ENCODE measurements at places on chromosomes 7 and 10. TPM values are rescaled to one million over a fixed set of nuclear protein-coding genes. Genes with fewer than 3 reads are reported as not detected.

GRCh38 chr7:767580-767940 lies 40.5 kb upstream of the PRKAR1B start:
- H3K27me3 ChIP-seq: no peaks in the 10 kb centered on the region
- H3K27ac ChIP-seq: no peak overlapping the region
- H3K4me3 ChIP-seq: no peak overlapping the region
- H3K36me3 ChIP-seq: no peaks in the 10 kb centered on the region

DNA sequence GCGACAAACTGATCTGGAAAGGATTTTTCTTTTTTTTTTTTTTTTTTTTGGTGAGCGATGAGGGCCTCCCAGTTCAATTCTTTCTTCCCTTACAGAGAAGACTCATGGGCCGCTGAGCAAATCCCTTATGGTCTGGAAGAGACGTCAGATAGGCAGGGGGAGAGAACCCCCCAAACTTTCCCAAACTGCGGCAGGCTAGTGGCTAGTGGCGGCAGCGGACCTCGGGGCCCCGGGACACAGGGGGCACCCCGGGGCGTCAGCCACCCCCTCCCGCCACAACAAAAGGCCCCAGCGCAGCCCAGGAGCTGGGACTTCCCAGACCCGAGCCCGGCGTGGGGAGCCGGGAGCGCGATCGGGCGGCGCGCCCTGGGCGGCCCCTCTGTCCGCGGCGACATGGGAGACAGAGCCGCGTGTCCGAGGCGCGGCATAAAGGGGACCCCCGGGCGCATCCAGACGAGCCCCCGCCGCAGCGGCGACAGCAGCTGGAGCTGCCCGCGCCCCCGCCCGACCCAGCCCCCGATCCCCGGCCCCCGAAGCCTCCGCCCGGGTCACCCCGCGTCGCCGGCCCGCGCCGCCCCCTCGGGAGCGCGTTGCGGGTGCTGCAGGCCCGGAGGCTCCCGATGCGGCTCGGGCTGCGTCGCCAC lies 755 bp downstream of the FAM171A1 start:
- H3K4me1 ChIP-seq: peaks cover 8% of the 10 kb centered on the region
- peak overlapping the region; percentile 60 for H3K27ac ChIP-seq
- no peaks in the 10 kb centered on the region for H3K27me3 ChIP-seq
- H3K4me3 ChIP-seq: peak overlapping the region; percentile 94
- peak; percentile 60 for DNase-seq

DNA sequence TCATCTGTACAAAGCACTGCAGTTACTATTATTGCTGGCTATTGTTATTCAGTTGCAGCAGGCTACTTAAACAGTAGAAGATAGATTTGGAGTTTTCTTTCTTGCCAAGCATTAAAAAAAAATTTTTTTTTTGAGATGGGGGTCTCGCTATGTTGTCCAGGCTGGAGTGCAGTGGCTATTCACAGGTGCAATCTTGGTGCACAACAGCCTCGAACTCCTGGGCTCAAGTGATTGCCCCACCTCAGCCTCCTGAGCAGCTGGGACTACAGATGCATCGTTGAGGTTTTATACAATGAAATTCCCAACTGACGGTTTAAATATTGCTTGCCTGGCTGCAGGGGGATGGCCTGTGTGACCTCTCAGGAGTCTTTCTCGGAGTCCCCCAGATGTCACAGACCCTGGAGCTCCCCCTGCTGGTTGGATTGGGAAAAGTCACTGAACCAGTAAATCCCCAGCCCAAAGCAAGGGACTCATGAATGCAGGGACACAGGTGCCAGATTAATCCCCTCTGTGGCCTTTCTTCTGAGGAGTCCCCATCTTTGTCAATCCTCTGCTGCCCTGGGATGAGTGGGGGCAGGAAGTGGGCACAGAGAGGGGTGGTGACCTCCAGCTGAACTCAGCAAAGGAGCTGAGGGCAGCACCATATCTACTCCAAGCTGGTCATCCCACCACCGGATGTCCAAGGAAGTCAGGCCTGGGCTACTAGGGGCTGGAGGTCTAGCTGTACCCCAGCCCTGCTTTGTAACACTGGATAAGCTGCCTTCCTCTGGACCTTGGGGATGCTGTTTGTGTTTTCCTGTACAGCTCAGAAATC lies 149.6 kb downstream of the C10orf105 start:
- no peaks in the 10 kb centered on the region for H3K4me1 ChIP-seq
- no peaks in the 10 kb centered on the region for H3K27me3 ChIP-seq
- H3K36me3 ChIP-seq: no peaks in the 10 kb centered on the region
- peak; percentile 79 for DNase-seq
- no peak overlapping the region for H3K27ac ChIP-seq

DNA sequence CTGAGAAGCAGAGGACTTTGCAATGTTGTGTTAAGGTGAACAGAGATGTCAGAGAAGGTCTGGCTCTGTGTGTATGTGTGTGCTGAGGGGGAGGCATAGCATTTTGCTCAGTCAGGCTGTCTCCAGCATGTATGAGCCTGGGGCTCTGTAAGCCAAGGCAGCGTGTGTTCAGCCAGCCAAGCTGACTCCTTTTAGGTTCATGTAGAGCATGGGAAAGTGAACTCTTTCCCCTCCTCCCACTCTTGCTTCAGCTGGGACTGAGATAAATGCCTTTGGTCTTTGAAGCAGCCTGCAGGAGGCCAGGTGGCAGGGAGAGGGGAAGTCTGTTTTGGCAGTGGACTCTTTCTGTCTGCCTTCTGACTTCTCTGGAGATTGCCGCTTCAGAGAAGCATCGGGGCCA lies 3.8 kb downstream of the SFXN2 start:
- no peak overlapping the region for H3K4me3 ChIP-seq
- H3K27me3 ChIP-seq: no peaks in the 10 kb centered on the region
- peak overlapping the region; percentile 70 for H3K27ac ChIP-seq
- peaks cover 18% of the 10 kb centered on the region for H3K4me1 ChIP-seq

GRCh38 chr10:59748834-59749233 lies 4.4 kb downstream of the MRLN start:
- H3K27me3 ChIP-seq: no peaks in the 10 kb centered on the region
- no peaks in the 10 kb centered on the region for H3K4me1 ChIP-seq

DNA sequence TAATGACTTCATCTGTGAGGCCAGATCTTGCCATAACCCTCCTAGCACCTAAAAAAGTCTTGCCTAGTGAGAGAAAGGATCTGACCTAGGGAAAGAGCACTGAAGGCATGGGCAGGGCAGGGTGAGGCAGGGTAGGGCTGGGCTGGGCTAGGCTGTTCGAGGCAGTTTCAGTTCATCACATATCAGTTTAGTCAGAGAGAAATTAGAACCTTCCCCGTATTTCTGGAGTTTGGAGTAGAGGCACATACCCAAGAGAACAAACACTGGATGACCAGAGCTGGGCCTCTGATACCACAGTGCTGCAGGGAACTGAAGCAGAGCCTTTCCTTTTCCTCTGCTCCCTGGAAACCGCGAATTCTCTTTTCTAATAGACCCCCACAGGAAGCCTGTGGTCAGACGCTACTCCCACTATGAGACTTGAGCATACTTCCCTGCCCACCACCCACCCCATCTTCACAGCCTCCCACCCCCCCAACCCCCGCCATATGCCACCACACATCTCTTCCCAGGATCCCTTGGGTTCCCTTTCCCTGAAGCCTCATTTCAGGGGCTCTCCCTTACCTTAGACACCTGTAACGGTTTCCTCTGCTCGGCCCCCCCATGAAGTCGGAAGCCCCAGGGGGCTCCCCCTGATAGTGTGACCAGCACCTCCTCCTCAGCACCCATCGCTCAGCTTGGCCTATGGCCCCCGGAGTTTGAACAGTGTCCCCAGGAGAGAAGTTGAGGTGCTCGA lies 406 bp downstream of the SYNPO2L start:
- no peaks in the 10 kb centered on the region for H3K27me3 ChIP-seq
- no peak overlapping the region for H3K4me3 ChIP-seq
- H3K4me1 ChIP-seq: no peaks in the 10 kb centered on the region
- no peak for DNase-seq

DNA sequence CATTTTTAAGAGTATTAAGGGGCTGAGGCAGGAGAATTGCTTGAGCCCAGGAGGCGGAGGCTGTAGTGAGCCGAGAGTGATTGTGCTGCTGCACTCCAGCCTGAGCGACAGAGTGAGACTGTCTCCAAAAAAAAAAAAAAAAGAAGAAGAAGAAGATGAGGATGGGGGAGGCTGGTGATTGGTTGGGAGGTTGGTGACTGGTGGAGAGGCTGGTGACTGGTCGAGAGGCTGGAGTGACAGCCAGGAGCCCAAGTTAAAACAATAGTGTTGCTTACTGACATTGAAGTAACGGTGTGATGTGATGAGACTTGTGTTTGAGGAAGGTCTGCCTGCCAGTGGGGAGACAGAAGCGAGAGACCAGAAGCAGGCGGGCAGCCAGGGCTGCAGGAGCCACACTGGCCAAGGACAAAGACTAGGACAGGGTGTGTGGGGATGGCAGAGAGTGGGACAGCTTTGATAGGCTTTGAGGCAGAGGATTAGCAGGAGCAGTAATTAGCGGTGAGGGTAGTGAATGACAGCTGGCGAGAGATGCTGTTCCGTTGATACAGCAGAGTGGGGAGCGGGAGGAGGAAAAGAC lies 4.9 kb downstream of the SRRT start:
- H3K4me3 ChIP-seq: no peak overlapping the region
- no peaks in the 10 kb centered on the region for H3K36me3 ChIP-seq
- H3K27me3 ChIP-seq: no peaks in the 10 kb centered on the region
- H3K4me1 ChIP-seq: peaks cover 23% of the 10 kb centered on the region

- no peaks in the 10 kb centered on the region for H3K27me3 ChIP-seq
- H3K36me3 ChIP-seq: no peaks in the 10 kb centered on the region
- H3K4me1 ChIP-seq: peaks cover 15% of the 10 kb centered on the region
- DNase-seq: no peak
Measured at GRCh38 chr7:1057416-1058291, 13.3 kb downstream of the GPR146 start.

DNA sequence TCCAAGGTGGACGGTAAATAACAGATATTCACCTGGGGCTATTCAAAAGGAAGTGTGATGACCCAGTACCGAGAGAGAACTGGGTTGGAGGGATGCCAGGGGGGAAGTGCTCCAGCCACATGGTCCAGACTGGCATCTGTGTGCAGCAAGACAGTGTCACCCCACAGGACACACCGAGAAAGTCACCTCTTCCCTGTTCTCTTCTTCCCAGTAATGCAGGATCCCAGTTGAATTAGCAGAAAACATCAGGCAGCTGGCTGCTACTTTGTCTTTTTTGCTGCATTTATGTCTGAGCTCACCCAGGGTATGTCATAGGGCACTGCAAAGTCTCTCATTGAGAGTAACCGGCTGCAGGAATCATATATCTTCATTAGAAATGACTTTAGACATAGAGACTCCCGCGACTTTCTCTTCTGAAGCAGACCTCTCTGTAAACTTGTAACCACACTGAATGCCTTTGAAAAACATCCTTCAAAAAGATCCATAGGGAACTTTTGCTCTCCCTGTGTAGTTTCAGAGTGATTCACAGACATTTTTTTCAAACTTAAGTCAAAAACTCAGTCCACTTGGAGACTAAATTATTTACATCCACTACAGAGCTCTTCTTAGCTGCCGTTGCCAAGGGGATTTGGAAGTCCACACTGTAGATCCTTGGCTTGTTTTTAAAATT lies 609.0 kb upstream of the DPP6 start:
- no peaks in the 10 kb centered on the region for H3K36me3 ChIP-seq
- no peaks in the 10 kb centered on the region for H3K4me1 ChIP-seq
- no peak overlapping the region for H3K27ac ChIP-seq
- no peak overlapping the region for H3K4me3 ChIP-seq

- H3K36me3 ChIP-seq: no peaks in the 10 kb centered on the region
- DNase-seq: no peak
- H3K27me3 ChIP-seq: peaks cover 5% of the 10 kb centered on the region
- no peaks in the 10 kb centered on the region for H3K4me1 ChIP-seq
- H3K4me3 ChIP-seq: no peak overlapping the region
Measured at GRCh38 chr7:55594414-55594813, 22.1 kb upstream of the VOPP1 start.

- H3K27ac ChIP-seq: no peak overlapping the region
- no peaks in the 10 kb centered on the region for H3K36me3 ChIP-seq
- H3K4me3 ChIP-seq: no peak overlapping the region
Measured at GRCh38 chr7:75798770-75799169, 14.8 kb downstream of the CCL24 start.

DNA sequence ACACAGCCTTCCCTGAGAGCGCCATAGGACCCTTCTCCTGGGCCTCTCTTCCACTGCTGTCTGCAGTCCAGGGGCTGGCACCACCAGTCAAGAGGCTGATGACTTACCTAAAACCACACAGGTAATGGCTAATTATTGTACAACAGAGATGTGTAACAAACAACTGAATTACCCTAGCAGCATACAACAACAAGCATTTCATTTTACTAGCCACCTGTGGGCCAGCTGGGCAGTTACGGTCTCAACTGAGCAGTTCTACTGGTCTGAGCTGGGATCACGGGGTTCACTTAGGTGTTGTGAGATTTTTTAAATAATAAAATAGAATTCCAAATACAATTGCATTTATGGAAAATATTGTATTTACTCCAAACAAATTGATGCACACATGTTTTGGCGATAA lies 431.9 kb downstream of the TNS3 start:
- H3K27ac ChIP-seq: no peak overlapping the region
- H3K27me3 ChIP-seq: no peaks in the 10 kb centered on the region
- no peak overlapping the region for H3K4me3 ChIP-seq

- peaks cover 11% of the 10 kb centered on the region for H3K4me1 ChIP-seq
- H3K27me3 ChIP-seq: no peaks in the 10 kb centered on the region
- no peak overlapping the region for H3K27ac ChIP-seq
- no peak for DNase-seq
- H3K4me3 ChIP-seq: no peak overlapping the region
Measured at GRCh38 chr10:132844069-132844809, 58.3 kb upstream of the NKX6-2 start.

GRCh38 chr10:109047856-109048255 lies 875.5 kb downstream of the XPNPEP1 start:
- H3K36me3 ChIP-seq: no peaks in the 10 kb centered on the region
- no peak overlapping the region for H3K4me3 ChIP-seq
- no peaks in the 10 kb centered on the region for H3K4me1 ChIP-seq
- DNase-seq: no peak

DNA sequence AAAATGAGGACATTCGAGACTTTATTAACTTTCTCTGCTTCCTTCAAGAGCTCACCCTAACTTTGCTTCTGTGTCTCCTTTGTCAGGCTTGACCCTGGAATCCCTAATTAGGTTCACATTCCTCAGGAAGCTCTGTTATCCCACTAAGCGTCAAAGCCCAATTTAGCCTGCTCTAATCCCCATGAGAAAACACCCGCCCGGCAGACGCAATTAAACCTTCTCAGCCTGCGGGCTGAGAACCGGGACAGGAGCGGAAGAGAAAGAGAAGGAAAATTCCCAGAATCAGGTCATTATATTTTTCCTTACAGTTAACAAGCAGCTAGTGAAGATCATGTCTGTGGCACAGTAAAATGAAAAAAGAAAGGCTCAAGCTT lies 93.0 kb downstream of the TNS3 start:
- H3K4me1 ChIP-seq: peaks cover 62% of the 10 kb centered on the region
- no peak overlapping the region for H3K4me3 ChIP-seq
- peak overlapping the region; percentile 93 for H3K27ac ChIP-seq
- H3K27me3 ChIP-seq: no peaks in the 10 kb centered on the region
- no peak for DNase-seq

- no peaks in the 10 kb centered on the region for H3K27me3 ChIP-seq
- H3K4me3 ChIP-seq: no peak overlapping the region
- H3K27ac ChIP-seq: no peak overlapping the region
- no peak for DNase-seq
- no peaks in the 10 kb centered on the region for H3K36me3 ChIP-seq
Measured at GRCh38 chr7:40194745-40195144, 59.9 kb downstream of the SUGCT start.

GRCh38 chr10:48983648-48984351 lies 44.2 kb upstream of the LRRC18 start:
- H3K36me3 ChIP-seq: no peaks in the 10 kb centered on the region
- DNase-seq: no peak
- H3K27ac ChIP-seq: no peak overlapping the region
- H3K27me3 ChIP-seq: no peaks in the 10 kb centered on the region
- H3K4me3 ChIP-seq: no peak overlapping the region

The TES gene
- 122 TPM for total RNA-seq

The LIPN gene
- total RNA-seq: not detected
